Common myeloid progenitor, CD34-positive (primary cell): ENCODE measurements at places on chromosomes 5 and 9.

DNA sequence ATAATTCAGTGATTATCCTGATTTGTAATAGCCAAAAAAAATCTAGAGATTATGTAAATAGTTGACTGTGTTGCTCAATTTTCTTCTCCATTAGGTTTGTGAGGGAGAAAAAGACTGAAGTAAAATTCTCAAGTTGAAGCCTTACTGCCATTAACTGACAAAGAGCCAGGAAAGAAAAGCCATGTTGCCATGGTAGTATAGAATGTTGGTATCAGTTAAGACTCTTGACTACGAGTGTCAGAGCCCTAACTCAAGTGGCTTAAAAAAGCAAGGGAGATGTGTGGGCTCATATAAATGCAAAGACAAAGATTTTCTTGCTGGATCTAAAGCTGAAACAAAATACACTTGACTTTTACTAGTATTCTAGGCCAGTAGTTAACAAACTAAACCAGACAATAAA lies 571.7 kb downstream of the KCTD16 start:
- DNase-seq = no peak

DNA sequence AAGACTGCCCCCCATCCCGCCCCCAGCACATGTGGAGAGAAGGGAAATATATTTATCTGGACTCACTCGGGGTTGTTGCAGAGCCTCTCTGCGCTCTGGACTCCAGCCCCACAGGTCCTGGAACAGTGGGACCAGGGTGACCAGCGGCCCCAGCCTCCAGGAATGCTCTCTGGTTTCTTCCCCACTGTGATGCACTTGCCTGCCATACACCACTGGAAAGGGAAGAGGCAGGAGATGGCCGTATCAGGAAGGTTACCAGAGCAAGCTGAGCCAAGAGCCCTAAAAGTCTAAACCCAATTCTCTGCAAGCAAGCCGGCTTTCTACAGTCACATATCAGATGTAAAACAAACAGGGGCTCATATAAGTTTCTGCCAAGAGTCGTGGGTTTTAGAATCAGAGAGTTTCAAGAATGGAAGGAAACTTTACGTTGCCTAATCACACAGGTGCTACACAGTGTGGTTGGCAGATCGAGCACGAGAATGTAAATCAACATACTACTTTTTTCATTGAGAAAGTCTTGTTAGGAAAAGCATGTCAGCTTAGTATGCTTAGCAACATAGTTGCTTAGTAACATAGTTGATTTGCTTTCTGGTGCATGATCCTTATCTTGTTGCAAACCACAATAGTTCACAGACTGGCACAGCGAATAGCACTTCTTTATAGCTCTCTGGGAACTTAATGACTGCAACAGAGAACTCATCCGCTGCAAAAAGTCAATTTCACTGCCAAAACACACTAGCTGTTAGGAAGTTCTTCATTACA lies 201.2 kb downstream of the TARS1 start:
- peak; percentile 88 for DNase-seq

DNA sequence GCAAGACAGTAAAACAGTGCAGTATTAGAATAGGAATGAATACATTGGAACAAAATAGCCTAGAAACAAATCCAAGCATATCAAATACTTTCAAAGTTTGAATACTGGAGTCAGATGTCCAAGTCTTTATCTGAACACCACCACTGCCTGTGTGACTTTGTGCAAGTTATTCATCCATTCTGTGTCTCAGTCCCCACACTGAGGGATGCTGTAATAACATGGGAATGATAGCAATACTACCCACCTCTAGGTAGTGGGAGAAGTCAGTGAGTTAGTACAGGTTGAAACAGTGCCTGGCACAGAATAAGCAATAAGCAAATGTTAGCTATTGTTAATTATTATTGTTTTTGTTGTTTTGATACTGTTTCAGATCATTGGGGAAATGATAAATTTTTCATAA lies 130.9 kb downstream of the SUSD1 start:
- DNase-seq = no peak

DNA sequence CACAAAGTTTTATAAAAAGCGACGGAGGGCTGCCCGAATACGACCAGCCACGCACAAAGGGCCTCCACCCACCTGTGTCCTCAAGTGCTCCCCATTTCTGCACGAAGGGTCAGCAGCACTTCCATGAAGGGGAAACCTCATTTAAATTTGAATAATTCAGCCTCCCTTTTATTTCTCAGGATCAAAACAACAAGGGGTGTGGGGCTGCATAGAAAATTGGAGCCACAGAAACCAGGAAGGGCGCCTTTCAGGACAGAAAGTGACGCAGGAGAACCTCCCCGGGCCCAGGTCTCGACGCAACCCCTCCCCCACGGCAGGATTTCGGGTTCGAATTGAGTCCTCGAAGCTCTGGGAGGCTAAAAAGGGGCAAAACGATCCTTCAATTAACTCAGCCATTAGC lies 2.1 kb downstream of the NRARP start:
- no peak for DNase-seq

GRCh38 chr9:15240927-15241326 lies 66.1 kb downstream of the TTC39B start:
- DNase-seq = no peak

DNA sequence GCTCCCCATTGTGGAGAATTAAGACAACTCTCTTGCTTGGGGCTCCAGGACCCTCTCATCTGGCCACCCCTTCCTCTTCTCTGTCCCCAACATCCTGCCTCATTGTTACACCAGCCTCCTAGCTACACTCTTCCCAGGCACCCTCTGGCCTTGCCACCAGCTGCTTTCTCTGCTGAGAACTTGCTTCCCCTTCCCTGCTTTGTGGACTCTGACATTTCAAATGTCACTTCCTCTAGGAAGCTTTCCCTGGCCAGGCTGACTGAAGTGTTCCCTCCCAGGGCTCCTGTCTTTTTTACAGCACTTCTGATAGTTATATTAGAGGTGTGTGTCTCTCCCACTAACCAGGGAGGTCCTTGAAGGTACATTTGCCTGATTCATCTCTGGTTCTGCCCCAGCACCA lies 194.0 kb upstream of the KLF4 start:
- DNase-seq = no peak

- DNase-seq = no peak
These were observed 4.1 kb upstream of the SEMA5A start for GRCh38 chr5:9549941-9550340.
